ENCODE measurements at places on chromosomes 7 and 10.

GRCh38 chr7:30815951-30816644 is 44.9 kb downstream of the MINDY4 start:
- DNase-seq = no peak

DNA sequence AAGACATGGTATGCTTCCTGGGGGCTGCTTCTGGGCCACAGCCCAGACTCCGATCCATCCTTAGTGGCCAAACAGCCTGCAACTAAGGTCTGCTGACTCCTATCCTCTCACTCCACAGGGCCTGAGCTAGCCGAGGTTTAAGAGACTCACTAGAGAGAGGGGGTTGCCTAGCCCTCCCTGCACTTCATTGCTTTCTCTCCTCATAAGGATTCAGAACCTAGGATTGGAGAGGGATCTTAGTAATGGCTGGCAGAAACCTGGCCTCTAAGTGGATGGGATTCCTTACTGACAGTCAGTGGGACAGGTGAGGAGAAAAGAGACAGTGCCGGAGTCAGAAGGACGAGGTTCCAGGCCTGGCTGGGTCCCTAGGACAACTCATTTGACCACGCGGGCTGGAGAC is 8.2 kb upstream of the DDIT4 start:
- DNase-seq = no peak

DNA sequence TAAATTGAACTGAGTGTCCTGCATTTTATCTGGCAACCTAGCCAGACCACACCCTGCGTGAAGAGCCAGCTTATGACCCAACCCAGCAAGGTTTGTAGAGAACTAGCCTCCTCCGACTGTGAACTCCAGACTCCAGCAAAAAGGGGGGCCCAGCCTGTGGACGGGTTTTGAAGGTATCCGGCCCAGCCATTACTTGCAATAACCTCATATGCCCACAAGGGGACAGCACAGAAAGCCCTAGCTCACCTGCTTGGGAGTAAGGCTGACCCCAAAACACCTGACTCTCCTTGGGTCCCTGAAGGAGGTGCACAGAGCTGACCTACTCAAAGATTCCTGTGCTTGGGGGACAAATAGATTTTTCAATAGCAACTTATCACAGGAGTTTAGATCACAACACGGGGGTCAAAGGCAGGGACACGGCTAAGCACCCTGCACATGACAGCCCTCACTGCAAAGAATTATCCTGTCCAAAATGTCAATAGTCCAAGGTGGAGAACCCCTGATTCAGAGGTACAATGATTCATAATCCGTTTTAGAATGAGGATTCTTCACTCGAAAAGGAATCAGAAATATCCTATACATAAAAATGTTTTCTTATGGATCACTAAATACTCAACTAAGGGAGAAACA is 4.6 kb downstream of the TRPV6 start:
- DNase-seq = peak; percentile 3

GRCh38 chr7:143426479-143427142 is 16.6 kb upstream of the TAS2R60 start:
- no peak for DNase-seq

DNA sequence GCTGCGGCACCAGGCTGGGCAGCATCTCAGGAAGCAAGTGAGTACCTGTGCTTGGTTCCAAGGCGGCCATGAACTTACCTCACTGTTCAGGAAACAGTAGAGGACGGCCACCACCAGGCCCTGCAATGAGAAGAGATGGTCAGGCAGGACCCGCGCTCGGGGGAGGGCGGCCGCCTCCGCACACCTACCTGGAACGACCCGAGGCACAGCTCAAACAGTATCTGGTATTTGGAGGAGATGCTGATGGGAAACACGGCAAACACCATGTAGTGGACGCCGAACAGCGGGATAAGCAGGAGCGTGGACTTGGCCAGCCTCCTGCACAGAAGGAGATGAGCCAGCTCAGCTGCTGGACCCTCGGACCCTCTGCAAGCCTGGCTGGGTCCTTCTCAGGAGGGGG is 112.9 kb downstream of the VIPR2 start:
- DNase-seq = no peak

- no peak for DNase-seq
Measured at GRCh38 chr10:47379445-47379785, 4.7 kb downstream of the ZNF488 start.

DNA sequence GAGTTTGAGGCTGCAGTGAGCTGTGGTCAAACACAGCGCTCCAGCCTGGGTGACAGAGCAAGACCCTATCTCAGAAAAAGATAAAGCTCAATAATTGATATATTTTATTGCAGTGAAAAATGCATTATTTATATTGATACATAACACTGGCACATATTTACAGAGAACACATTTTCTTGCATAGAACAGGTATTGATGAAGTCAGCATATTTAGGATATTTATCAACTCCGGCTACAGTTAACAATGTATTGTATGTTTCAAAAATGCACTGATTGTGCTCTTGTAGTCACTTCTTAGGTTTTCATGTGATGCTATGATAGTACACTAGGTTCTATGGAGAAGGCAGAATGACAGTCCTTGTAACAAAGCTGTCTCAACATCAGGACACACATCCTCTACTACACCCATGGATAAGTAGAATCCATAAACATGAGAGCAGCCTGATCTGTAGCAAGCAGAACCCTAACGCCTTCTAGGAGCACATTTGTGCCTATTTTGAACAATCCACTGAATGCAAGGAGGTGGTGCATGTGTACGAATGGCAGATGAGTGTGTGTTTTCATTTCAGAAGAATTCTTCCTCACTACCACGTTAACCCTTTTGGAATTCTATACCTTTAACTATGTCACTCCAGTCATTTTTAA is 586.1 kb upstream of the CELF2 start:
- DNase-seq = no peak

- peak; percentile 15 for DNase-seq
Measured at GRCh38 chr7:35905555-35905954, 104.7 kb downstream of the SEPTIN7 start.

- no peak for DNase-seq
Measured at GRCh38 chr7:121447243-121447910, 51.3 kb upstream of the FAM3C start.

GRCh38 chr10:100899171-100899570 is 13.6 kb upstream of the SLF2 start:
- no peak for DNase-seq

DNA sequence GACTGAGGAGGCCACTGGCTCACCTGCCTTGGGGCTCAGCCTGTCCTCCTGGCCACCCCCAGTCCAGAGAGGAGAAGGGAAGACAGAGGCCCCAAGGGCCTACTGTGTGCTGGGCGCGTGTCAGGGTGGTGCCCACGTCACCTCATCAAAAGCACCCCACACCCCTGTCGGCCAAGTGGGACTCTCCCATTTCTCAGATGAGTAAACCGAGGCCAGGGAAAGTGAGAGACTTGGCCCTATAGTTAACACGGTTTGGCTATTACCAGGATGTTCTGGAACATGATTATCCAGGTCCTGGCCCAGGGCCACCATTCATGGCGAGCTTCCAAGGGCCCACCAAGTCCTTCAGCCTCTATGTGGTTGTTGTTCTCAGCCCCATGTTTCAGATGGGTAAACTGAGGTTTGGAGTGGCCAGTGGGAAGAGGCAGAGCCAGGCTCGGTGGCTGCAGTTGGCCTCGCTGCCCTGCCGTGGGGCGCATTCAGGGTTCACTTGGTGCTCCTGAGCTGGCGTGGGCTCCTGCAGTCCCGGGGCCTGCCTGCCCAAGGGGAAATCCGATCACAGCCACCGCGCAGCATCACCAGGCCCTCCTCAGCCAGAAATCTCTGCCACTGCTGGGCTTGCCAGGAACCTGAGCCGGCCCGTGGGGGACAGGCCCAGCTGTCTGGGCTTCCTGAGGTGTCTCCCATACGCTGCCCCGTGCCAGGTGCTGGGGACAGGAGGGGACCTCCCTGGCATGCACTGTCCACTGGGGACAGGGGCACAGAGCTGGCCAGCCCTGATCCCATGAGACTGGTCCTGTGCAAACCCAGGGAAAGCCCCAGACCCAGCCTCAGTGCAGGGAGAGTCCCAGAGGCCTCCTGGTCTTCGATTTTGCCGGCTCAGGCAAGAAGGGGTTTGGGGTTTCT is 117.7 kb upstream of the TNRC18 start:
- DNase-seq = no peak

- DNase-seq = peak; percentile 34
Measured at GRCh38 chr10:9869205-9869604, 1148.5 kb upstream of the CELF2 start.

GRCh38 chr10:132994185-132994796 is 51.9 kb upstream of the CFAP46 start:
- no peak for DNase-seq

GRCh38 chr10:9786576-9786975 is 1231.1 kb upstream of the CELF2 start:
- peak; percentile 82 for DNase-seq

DNA sequence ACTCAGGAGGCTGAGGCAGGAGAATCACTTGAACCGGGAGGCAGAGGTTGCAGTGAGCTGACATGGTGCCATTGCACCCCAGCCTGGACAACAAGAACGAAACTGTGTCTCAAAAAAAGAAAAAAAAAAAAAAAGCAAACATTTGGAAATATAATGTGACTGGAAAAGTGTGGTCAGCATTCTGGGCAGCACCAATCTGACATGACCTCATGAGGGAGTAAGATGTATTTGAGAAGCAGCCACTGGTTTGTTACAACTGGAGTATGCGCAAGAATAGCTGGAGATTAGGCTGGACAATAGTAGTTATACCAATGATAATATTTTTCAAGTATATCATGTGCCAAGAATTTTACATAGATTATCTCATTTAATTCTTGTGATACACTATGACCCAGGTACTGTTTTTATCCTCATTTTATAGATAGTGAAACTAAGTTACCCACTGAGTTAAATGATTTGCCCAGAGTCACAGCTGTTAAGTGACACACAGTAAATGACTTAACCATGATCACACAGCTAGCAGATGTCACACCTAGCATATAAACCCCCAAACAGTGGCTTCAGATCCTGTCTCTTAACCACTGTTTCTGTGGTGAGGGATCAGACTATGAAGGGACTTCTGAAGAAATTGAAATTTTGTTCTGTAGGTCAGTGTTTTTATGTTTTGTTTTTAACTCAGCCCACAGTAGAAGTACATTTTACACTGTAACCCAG is 11.1 kb downstream of the MCU start:
- peak; percentile 49 for DNase-seq

DNA sequence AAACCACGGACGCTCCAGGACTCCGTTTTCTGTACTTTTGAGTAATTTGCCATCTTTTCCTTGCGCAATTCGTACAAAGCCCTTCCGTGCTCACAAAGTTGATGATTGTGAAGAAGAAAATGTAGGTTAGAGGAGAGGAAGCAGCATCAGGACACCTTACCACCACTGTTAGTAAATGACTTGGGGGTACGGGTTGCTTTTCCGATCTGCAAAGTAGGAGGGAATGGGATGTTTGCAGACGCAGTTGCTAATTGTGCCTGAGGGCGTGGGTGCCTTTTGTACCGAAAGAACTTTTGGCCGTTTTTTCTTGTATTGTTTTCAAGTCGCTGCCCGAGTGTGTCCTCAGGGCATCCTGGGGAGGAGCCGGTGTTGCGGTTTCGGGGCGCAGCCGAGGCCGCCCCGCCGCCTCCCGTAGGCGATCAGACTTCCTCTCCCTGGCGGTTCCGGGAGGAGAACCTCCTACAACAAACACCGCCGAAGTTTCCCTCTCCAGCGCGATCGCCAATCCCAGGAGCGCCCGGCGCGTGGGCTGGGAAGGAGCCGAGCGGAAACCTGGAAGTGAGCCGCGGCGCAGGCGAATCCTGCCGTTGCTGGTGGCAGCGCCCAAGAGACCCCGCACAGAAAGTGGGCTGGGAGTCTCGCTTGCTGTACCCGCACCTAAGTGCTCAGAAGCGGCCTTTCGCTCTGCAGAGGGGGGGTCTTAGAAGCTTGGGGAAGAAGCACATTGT is 1.0 kb downstream of the PRR15 start:
- peak; percentile 36 for DNase-seq

GRCh38 chr10:27680006-27680557 is 65.5 kb downstream of the MKX start:
- DNase-seq = peak; percentile 27

DNA sequence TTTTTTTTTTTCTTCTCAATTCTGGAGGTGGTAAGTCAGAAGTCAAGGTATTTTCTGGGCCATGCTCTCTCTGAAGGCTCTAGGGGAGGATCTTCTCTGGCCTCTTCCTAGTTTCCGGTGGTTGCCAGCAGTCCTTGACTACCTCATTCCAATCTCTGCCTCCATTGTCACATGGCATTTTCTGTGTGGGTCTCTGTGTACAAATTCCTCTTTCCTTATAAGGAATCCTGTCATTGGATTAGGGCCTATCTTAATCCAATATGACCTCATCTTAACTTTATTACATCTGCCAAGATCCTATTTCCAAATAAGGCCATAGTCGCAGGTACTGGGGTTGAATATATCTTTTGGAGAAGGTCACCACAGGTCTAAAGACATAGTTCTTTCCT is 129.3 kb upstream of the PRR15 start:
- no peak for DNase-seq

GRCh38 chr7:90988516-90988915 is 275.7 kb upstream of the FZD1 start:
- DNase-seq = no peak

GRCh38 chr7:98227939-98228338 is 16.7 kb downstream of the BHLHA15 start:
- no peak for DNase-seq

DNA sequence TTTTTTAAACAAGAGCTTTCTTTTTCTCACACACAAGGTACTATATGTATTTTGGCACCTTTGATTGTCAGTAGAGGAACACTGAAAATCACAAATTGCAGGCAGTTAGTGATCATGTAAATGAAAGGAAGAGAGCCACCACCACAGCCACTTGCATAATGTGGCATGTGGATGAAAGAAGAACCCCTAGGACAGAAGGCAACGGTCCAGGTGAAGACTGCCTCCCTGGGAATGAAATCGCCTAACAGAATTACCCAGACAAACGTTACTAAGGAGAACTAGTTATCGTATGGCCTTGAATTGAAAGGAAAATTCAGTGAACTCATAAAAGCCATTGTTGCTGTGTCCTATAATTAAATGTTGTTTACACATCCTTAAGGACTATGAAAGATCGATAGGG is 41.2 kb upstream of the PTPRZ1 start:
- DNase-seq = no peak

DNA sequence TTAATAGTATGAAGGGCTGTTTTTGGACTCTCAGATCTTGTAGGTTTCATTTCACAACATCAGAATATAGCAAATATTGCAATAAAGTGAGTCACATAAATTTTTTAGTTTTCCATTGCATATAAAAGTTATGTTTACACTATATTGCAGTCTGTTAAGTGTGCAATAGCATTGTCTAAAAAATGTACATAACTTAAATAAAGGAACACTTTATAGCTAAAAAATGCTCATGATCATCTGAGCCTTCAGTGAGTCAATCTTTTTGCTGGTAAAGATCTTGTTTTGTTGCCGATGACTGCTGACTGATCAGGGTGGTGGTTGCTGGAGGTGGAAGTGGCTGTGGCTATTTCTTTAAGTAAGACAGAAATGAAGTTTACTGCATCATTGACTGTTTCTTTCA is 42.0 kb downstream of the ABCA13 start:
- DNase-seq = peak; percentile 14

DNA sequence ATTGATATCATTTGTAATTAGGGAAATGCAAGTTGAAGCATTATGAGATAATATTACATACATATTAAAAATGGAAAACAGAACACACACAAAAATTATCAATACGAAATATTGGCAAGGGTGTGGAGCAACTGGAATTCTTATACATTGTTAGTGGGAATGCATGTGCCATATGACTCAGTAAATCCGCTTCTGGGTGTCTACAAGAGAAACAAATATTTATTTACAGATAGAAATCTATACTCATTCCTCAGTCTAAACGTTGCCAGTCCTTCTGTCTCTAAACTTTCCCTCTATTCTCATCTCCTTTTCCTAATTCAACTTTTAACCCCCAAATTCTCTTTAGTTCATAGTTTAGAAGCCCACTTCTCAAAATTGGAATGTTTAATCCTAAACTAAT is 170.4 kb upstream of the LRRTM3 start:
- no peak for DNase-seq

- no peak for DNase-seq
Measured at GRCh38 chr10:118827466-118828155, 72.8 kb upstream of the CACUL1 start.

Measured in fibroblast of skin of right biceps (primary cell).